ENCODE measurements at places on chromosomes 13 and 19.

GRCh38 chr13:41706152-41706551 lies 248.8 kb downstream of the RGCC start:
- no peak for DNase-seq

GRCh38 chr13:21124852-21125251 lies 51.5 kb downstream of the SKA3 start:
- DNase-seq: no peak

DNA sequence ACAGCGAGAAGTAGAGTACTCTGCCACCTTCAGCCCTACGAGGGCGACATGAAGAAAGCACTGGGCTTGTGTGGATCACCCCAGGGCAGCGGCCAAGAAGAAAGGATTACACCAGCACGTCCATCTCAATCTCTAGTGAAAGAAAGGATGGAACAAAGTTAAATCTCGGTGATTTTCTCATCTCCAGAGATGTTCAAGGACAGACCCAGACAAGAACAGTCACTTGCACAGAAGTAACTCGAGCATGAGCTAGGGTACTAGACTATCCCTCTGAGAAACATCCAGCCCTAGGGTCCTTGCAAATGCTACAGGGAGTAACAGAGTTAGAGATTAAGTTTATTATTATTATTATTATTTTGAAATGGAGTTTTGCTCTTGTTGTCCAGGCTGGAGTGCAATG lies 106.7 kb downstream of the CRYL1 start:
- DNase-seq: no peak

DNA sequence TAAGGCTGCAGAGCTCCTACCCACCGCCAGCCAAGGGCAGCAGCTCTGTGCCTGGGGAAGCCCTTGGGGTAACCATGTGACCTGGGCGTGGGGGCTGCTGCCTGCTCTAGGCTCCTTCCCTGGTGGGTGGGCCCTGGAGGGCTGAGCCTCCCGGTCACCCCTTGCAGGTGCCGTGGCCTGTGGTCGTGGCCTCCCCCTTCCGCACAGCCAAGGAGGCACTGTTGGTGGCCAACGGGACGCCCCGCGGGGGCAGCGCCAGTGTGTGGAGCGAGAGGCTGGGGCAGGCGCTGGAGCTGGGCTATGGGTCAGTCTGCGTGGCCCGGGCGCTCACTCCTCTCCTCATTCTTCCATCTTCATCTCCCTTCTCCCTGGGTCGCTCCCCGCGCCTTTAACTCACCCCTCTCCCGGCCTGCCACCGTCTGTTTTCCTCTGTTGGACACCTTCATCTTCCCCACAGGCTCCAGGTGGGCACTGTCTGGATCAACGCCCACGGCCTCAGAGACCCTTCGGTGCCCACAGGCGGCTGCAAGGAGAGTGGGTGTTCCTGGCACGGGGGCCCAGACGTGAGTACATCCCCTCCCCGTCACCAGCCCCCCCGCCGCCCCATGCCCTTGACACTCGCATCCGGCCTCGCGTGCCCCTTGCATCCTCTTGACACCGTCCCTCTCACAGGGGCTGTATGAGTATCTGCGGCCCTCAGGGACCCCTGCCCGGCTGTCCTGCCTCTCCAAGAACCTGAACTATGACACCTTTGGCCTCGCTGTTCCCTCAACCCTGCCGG lies 9.9 kb upstream of the FLT3LG start:
- no peak for DNase-seq

DNA sequence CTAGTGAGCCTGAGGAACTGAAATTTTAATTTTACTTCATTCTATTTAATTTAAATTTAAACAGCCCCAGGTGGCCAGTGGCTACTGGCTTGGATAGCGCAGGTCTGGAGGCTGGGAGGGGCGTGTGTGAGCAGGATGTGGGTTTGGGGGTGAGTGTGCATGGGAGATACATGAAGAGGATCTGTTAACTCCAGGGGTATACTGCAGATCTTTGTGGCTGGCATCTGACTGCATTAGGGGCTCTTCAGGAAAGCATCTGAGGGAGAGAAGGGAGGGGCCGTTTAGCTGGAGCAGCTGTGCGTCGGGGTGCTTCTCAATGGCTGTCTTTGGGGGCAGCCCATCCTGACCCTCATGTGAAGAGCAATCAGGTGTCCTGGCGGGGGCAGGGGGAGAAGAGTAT lies 6.8 kb downstream of the SHANK1 start:
- no peak for DNase-seq

DNA sequence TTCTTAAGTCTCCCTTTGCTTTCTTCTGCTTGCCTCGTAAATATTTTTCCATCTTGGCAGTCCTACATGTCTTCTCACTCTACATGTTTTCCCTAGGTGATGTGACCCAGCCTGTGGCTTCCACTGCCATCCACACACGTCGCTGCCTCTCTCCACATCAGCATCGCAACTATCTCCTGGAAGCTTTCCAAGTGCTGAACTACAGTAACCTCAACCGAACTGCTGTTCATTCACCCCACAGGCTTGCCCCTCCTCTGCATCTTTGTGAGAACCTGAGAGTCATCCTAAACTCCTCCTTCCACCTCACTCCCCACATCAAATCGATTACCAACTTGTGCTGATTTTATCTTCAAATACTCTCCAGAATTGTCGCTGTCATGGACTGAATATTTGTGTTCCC lies 41.2 kb upstream of the USPL1 start:
- DNase-seq: no peak

DNA sequence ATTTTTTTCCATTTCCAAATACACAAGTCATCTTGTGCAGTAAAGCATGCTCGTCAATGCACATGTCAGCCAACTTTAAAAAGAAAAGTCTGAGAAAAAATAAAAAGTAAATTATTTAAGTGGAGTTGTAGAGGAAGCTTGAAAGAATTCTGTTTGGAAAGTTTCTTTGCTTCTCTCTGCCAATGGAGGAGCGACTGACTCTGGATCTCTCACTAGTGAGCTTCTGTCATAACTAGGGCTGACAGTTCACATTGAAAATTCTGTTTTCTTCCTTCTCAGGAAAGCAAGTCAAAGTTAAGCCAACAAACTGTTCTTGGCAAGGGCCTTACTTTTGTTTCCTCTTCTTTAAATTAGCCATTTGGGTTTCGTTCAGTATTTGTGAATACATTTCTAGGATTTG lies 298.2 kb downstream of the POU4F1 start:
- DNase-seq: no peak

DNA sequence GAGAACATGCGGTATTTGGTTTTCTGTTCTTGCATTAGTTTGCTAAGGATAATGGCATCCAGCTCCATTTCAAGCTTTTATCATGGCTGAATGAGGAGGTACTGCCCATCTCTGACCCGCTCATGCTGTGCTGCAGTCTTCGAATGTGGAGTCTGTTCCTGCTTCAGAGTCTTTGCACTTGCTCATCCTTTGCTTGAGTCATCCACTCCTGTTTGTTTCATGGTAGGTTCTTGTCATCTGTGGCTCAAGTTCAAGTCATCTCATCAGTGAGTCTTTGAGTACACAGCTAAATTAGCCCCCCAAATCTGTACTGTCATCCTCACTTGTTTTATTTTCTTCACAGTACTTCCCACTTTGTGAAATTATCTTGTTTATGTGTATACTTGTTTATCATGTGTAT lies 5.4 kb downstream of the UCHL3 start:
- DNase-seq: no peak

- no peak for DNase-seq
Measured at GRCh38 chr13:47457626-47458025, 543.4 kb downstream of the SUCLA2 start.

DNA sequence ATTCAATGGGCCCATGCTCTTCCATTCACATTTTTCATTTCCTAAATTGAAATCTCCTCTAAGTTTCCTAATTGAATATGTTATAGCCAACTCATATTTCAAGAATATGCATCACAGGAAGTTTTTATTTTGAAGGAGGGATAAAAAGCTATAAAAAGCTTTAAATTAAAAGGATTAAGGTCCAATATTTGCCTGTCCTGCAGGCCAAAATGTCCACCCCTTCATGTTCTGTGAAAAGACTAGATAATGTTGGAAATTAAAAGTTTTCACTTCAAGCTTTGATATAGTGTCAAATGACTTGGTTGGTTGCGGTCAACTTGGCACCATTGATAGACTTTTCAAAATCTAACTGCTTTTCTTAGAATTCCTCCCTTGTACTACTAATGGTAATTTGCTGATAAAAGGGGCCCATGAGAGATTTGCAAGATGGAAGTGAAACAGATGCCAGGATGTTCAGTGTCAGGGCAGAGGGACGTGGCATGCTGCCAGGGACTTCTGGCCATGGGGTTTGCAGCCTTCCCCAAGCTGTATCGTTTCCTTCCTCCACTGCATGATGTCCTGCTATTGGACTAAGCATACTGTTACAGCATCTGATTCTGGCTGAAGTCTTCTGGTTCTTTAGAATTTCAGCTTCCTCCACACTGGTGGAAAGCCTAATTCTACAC lies 547.3 kb upstream of the MIR17HG start:
- no peak for DNase-seq

GRCh38 chr13:73258406-73258805 lies 199.6 kb downstream of the KLF5 start:
- no peak for DNase-seq

DNA sequence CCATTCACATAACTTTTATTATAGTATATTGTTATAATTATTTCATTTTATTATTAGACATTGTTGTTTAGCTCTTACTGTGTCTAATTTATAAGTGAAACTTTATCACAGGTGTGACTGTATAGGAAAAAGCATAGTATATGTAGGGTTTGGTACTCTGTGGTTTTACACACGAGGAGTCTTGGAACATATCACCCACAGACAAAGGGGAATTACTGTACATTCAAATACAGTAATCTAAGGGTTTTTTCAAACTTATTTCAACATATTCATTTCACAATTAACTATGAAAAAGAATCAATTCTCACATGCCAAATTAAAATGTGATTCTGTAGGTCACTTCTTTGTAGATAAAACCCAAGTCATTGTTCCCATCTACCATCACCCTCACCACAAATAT lies 46.0 kb downstream of the RBM26 start:
- no peak for DNase-seq

DNA sequence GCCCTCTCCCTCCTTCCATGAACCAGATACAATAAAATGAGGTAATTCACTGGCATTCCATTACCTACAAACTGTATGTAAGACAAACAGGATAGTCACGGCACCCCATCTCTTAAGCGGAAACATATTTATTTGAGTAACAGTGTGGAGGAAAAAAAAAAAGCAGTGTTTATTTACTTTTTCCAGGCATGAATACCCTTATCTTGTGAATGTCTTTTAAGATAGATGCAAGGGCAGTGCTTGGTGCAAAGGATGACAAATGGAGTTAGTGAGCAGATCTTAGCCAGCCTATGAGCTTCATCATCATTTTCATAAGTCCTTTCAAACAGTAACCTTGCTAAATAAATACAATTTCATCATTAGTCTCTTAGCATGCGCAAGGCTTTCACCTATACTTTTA lies 1661.8 kb upstream of the SPRY2 start:
- no peak for DNase-seq

DNA sequence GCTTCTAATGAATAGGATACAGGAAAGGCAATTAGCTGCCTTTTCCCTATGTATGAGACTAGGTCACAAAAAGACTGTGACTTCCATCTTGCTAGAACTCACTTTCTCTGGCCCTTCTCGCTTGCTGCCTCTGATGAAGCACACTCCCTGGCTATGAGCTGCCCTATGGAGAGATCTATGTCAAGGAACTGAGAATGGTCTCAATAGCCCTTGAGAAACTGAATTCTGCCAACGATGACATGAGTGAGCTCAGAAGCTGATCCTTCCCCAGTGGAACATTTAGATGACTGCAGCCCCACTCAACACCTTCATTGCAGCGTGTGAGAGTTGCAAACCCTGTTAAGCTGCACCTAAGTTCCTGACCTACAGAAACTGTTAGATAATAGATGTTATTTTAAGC lies 309.8 kb downstream of the COG6 start:
- no peak for DNase-seq

- DNase-seq: no peak
Measured at GRCh38 chr19:8618751-8619150, 8.2 kb upstream of the ADAMTS10 start.

DNA sequence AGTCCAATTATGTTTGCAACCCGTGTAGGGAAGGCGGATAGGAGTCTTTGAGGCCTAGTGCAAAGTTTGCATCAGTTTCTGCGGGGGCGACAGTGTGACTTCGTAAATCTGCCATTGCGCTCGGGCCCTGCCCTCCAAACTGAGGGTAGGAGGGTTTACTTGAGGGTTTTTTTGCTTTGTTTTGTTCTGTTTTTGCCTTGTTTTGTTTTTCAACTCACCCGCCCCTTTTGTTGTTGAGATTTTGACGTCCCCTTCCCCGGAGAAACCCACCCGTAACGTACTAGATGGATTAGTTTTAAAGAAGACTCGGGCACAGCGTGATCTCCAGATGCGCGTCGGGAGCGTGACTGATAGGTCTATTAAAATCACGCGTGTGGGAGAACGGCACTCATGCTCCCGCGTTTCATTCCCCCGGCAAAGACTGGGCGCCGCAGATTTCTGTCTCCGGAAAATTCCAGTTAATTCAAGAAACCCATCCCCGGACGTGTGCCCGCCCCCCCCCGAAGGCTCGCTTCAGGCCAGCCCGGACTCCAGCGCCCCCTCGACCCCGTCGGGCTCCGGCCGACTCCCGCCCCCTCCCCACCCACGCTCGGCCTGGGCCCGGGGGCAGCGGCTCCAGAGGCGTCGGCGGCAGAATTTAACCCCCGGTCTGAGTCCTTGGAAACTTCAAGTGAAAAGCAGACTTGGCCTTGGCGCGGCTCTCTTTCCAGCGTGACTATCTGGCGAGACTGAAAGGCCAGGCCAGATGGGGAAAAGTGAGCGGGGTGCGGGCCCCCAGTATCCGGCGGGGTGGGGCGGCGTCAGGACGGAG lies 5.0 kb downstream of the SOX1 start:
- no peak for DNase-seq
